ENCODE measurements at places on chromosomes 16 and 17.

- no peak for DNase-seq
Measured at GRCh38 chr16:51635181-51635580, 484.1 kb upstream of the SALL1 start.

DNA sequence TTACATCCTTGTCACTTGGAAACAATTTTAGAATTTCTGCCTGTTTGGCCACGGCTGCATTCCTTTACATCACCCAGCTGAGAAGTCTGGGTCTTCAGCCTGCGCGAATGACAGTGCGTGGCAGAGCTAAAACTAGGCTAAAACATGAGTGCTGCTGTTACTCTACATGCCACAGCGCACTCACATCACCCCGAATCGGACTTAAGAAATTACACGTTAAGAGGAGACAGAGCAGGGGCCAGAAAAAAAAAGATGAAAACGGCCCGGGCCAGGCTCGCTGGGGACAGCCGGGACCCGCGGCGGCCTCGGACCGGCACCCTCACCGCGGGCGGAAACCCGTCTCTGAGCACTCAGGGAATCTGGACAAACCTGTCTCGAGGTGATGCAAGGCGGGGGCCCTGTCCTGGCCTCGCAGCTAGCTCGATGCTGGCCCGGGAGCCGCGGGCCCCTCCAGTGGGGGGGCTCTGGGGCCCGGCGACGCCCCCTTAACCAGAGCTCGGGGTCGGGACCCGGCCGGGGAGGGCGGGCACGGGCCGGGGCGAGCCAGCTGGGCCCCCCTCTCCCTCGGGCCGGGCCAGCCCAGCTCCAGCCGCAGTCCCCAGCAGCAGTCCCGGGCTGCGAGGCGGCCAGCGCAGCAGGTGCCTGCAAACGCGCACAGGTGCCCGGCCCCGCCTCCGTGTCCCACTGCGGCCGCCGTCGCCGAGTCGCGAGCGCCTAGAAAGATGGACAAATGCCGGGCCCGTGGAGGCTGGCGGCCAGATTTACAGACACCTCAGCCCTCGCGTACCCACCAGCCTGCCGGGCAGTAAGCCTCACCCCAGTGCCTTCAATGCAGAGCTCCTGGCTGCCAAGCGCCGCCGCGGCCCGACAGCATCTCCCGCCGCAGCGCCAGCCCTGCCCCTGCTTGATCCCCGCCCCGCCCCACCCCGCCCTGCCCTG, at the start of gene AKTIP:
TSS of gene AKTIP (minus strand) at position 879 of the 939 bp plus-strand sequence. CDS start 2,950 bp downstream, outside the sequence.
- DNase-seq = no peak

- no peak for DNase-seq
Measured at GRCh38 chr17:48463526-48463925, 33.5 kb upstream of the SKAP1 start.

DNA sequence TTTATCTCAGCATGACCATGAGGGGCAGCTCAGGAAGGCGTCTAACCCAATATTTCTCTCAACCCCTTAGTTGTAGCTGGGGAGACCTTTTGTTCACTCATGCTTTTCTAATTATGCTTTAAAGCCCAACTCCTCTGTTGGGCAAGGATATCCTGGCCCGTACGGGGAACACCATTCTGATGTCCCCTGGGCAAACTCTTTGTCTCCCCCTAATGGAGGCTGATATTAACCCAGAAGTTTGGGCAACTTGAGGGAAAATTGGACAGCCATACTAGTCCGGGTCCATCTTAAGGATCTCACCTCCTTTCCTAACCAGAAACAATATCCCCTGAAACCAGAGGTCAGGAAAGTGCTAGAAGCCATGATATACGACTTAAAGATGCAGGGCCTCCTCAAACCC, 143.7 kb upstream of the COX10 start:
- DNase-seq = no peak

- DNase-seq = no peak
Measured at GRCh38 chr17:75684924-75685323, 17.8 kb downstream of the SAP30BP start.

GRCh38 chr16:67170168-67170948, at the start of gene NOL3:
Gene NOL3, plus strand, starts transcription at chr16:67170538.
- no peak for DNase-seq

All from stimulated activated CD4-positive, alpha-beta T cell treated with anti-CD3 and anti-CD28 coated beads, TNF-alpha, amount 100 ng/mL, for 1 hour (primary cell).